ENCODE measurements at places on chromosomes 2 and 18.

DNA sequence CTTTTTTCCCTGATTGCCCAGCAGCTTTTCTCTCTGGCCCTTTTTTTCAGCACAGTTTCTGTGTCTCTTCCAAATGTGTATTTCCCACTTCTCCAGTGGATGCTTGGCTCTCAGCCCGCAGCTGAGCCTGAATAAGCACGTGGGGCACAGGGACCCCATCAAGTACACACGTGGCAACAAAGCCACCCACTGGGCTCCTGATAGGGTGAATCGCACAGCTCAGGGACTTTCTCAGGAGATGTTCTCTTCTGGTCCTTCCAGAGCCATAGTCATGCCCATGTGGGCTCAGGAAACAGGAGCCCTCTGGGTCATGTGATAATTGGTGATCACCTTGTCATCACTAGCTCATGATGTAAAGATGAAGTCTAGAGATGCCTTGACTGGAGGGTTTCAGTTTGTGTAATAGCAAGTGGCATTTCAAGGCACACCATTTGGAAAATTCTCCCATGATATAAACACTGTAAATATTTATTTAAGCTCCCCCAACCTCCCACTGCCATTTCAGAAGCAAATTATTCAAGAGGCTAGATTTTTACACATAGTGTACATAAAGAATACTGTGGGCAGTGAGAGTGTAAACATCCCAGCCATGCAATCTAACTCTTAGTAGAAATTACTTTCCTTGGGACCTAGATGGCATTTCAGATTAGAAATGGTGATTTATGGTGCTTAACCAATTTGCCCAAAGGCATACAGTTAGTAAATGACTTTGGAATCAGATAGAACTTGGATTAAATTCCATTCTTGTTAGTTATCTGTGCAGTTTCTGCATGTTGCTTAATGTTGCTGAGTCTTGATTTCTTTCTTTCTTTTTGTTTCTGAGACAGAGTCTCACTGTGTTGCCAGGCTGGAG lies 597.5 kb downstream of the SLC4A3 start:
- no peak for DNase-seq

- DNase-seq, result no peak
Observed at GRCh38 chr18:54020966-54021365, 203.5 kb downstream of the MBD2 start.

DNA sequence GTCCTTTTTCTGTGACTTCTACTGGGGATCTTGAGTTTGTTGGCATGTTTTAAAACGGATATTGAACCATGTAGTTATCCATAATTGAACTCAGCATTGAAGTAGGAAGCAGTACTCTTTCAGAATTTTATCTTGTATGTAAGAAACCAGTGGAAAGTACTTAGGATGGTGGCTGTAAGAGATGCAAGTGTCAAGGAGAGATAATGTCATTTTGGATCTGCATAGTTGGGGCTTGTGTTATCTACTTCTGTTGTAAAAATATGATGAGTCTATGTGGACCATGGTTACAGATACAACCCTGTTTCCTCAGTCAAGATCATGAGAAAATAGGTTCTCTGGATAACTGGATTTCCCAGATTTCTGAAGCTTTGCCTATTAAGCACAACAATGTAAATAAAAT lies 113.7 kb downstream of the NAB1 start:
- no peak for DNase-seq

DNA sequence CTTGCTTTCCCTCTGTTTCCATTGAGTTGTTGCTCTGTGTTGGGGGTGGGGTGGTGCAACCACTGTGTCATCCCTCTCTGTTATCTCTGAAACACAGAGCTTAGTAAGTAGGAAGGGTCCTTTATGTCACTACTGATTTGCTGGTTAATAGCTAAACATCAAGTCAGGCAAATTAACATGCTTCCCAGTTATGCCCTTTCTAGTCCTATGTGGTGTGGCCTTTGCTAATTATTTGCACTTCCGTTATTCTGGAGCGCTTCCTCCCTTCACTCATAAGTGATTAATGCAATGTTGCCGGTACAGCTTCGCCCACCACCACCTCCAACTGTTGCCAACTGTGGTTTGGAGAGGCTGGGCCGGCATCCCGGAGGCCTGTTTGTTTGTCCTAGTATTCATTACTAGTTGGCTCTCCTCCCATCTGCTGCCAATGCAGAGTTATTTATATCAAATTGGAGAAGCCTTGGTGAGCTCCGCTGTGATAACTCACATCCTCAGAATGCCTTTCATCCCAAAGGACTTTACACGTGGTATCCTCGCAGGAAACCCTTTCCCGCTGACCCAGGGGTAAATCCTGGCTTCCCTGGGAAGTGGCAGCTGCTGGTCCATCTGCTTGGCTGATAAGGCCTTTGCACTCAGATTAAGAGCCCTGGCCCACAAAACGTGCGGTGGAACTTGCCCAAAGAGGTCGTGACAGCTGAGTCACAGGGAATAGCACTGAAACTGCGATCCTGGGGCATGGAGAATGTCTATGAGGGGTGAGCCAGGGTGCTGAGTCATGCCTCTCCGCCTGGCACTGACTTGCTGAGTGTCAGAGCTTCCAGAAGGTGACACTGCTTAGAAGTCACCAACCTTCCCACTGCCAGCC lies 72.0 kb upstream of the ZCCHC2 start:
- no peak for DNase-seq

GRCh38 chr18:13480571-13481255 lies 245.6 kb downstream of the FAM210A start:
- no peak for DNase-seq

GRCh38 chr18:23422751-23423418 lies 30.2 kb upstream of the RIOK3 start:
- no peak for DNase-seq

GRCh38 chr2:160242893-160243564 lies 43.0 kb upstream of the ITGB6 start:
- no peak for DNase-seq
